BJ (cell line): ENCODE measurements at places on chromosomes 3 and 15. TPM values are rescaled to one million over a fixed set of nuclear protein-coding genes. Genes with fewer than 3 reads are reported as not detected.

- DNase-seq: no peak
Observed at GRCh38 chr3:130084436-130084980, 2.9 kb downstream of the ALG1L2 start.

Gene EXD1
- not detected in 2 replicates for polyA plus RNA-seq

DNA sequence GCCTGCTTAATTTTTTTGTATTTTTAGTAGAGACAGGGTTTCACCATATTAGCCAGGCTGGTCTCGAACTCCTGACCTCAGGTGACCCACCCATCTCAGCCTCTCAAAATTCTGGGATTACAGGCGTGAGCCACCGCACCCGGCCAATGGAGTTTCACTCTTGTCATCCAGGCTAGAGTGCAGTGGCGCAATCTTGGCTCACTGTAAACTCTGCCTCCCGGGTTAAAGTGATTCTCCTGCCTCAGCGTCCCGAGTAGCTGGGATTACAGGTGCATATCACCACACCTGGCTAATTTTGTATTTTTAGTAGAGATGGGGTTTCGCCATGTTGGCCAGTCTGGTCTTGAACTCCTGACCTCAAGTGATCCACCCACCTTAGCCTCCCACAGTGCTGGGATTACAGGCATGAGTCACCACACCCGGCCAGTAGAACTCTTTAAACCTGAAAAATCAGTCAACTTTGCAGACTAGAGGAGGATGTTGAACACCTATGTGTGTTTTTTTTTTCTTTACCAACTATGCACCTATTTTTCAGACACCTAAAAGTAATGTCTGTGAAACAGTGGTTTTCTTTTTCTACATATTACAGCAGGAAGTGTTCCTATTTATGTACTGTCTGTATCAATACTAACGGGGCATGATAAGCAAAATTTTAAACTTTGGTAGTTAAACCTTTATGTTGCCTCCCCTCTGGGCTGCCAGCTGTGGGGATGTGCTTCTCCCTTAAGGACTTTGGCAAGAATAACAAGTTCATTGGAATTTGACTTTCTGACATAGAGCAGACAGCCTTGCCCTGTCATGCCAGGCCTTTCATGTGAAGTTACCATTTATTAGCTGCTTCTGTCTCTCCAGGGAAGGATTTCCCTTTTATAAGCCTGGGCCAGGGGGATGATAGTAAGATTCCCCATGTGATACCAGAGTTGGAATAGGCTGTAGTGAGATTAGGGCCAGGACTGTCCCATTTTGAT lies 8.1 kb downstream of the ARIH2 start:
- no peak for DNase-seq

DNA sequence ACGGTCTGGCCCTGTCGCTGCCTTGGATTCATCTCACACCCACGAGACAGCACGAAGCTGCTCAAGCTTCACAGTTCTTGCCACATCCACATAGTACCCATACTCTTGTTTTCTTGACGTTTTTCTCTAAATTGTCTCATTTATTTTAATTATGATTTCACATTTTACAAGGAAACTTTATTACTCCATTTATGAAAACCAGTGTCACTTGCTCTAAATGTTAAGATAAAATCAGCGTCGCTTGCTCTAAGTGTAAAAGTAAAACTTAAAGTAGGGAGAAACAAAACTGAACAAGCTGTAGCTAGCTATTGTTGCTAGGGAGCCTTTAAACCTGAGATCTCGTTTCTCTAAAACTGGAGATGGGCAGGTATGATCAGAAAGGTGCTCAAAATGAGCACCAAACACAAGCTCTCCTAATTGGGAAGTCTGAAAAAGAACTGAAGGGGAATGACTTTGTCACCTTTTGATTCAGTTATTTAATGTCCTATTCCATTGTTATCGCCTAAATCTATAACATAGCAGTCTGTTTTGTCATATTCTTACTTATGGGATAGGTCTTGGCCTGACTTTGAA lies 680 bp downstream of the IFT122 start:
- DNase-seq: no peak

Gene ATP13A5
- not detected in 2 replicates for polyA plus RNA-seq

Gene DVL3
- 24.4 and 33.9 TPM in 2 replicates for polyA plus RNA-seq

- no peak for DNase-seq
Observed at GRCh38 chr15:58738046-58738707, 11.3 kb downstream of the ADAM10 start.

DNA sequence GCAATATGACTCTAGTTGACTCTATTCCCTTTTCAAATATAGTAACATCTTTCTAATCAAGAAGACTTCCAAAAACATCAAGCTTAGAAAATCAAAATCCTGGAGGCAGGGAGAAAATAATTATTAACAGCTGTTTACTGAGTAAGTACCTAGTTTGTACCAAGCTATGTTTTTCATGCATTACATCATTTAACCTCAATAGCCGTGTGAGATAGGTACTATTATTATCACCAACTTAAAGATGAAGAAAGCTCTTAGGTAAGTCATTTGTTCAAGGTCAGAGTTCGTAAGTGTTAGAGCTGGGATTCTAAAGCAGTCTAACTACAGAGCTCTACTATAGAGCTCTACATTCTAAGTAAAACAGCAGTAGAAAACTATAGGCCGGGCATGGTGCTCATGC lies 41.6 kb downstream of the GSK3B start:
- no peak for DNase-seq

DNA sequence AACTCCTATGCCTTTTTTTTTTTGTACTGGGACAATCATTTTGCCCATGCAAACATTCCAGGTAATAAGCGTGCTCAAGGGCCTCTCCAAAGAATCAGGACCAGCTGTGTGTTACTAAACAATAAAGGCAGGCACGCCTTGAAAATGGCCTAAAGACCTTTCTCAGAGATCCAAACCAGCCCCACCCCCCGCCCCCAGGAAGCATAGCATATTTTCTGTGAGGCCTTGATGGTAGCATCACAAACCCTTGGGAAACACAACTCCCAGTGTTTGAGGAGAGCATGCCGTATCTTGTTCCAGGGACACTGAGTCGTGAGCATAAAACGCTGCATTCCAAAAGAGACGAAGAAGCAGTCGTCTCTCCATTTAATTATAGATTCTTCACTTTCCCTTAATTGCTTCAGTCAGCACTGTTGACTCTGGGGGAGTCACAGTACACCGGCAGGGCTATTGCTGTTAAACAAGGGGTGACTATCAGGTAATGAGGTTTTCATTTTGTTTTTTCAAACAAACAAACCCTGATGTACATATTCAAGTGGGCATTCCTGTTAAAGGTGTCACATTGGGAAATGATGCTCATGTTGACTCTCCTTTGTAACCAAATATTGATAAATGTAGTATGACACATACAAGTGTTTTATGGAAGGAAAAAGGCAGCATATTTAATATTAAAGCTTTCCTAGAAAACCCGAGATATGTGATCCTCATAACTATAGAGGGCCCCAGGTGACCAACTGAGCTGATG lies 4.4 kb upstream of the TPM1 start:
- no peak for DNase-seq

Gene CAPN3
- polyA plus RNA-seq: 5.3 and 6.6 TPM in 2 replicates

Gene C3orf49
- not detected in 2 replicates for polyA plus RNA-seq

DNA sequence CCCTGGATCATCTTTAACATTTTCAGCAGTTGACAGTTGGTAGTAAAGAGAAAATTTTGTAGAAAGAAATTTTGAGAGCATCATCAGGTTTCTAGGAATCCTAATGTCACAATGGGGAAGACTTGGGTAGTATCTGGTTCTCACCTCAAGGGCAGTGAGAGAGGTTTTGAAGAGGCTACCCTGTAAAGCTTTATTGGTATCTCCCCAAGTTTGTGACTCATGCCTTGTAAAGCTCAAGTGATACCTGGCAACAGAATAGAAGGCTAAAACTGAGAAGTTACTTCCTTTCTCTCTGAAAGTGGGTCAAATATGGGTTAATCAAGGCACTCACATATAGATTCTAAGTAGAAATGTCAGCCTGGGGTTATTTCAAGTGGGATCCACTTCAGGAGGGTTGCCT lies 196.4 kb downstream of the SUCNR1 start:
- DNase-seq: no peak

DNA sequence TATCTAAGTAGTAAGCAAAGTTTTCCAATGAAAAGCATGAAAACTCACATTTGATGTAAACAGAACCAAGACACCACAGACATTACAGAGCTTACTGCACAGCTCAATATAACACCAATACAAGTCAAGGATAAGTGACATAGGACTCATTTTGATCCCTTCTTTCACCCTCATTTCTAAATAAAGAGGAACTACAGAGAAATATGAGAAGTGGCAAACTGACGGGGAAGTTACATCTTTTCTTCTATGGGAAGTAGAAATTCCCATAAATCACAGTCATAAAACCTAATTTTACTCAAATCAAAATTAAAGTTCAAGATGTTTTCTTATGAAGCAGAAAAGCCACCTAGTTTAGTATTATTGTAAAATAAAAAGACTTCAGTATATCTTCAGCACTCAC lies 3.8 kb downstream of the ATG3 start:
- no peak for DNase-seq

DNA sequence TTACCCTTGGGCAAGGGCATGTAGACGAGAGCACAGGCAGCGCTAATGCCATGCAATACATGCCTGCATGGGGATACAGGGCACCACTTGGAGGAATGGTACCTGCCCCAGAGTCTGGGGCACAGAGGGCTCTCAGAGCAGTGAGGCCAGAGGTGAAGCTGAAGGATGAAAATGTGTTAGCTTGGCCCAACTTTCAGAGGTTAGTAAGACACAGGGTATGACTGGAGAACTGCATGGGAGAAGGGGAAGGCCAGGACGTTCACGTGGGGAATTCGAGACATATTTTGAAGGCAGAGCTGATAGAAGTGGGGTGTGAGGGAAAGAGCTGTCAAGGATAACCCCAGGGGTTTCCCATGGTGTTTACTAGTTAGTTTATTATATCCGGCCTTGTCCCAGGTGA lies 19.6 kb downstream of the CSRNP1 start:
- DNase-seq: no peak

Gene CXCR6
- not detected in 2 replicates for polyA plus RNA-seq

- DNase-seq: no peak
Observed at GRCh38 chr3:134486577-134487041, 752 bp downstream of the CEP63 start.

DNA sequence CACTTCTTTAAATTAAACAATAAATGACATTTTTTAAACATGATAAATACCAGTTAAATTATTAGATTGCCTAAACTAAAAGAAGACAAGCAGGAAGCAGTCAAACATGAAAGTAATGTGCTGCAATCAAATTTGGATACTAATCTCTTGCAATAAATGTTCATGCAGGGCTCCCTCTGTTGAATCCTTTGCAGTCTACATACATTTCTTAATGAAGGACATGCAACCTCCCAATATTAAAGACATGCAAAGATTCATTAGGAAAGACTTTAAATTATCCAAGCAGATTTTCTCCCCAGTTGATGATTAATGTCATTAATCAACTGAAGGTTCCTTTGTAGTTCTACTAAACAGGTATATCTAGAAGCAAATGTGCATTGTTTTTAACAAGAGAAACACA lies 245.4 kb downstream of the ZIC4 start:
- no peak for DNase-seq

Gene MBNL1
- 183 and 203 TPM in 2 replicates for polyA plus RNA-seq

DNA sequence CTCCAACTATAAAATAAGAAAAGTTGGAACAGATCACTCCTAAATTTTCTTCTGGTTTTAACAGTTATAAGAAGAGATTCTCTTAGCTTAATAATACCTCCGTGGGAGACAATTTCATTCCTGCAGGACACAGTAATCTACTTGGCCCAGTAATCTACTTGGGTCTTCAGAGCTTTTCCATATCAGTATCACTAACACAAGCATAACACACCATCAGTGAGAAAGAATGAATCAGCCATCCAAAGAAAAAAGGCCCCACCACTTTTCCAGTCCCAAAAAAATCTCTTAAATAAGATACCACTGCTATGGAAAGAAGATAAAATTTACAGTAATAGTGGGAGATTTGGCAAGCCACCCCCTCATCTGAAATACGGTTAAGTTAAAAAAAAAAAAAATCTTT lies 20.2 kb downstream of the SIN3A start:
- DNase-seq: no peak
